ENCODE measurements at places on chromosomes 2 and 18.

DNA sequence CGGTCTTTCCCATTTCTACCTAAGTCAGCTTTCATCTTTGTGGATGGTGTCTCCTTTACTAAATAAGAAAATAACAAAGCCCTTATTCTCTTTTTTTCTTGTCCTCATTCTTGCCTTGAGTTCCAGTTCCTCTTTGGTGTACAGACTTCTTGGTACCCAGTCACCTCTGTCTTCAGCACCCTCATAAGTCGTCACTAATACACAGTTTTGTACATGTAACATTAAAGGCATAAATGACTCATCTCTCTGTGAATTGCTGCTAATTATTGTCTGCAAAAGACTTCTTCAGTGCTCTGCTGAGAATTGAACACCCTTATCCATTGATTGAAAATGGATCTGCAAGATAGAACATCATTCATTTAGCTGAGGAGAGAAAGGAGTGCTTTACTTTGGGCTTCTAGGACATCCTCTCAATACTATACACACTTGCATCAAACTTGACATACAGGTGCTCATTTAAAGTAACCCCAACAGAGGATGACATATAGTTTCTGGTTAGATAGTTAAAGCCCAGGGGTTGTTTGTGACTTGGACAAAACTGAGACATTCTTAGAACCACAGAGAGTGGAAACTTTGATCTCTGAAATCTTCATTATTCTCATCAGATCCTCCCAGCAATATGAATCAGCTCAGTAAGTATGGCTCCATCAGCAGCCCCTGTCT is 97.0 kb downstream of the XRCC5 start:
- DNase-seq = no peak

DNA sequence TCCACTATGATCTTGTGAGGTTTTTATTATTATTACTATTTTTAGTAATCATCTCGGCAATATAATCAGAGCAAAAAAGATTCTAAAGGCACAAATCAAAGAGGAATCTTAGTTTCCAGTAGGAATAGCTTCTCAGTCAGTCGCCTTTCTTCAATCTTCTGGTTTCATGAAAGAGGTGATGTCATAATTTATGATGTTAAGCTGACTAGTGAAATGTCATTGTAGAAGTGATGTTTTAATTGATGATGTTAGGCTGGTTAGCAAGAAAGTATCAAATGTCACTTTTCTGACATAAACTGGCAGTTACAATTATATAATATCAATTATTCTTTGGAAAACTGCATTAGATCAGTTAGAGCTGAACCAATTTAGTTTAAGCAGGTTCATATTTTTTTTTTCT is 476.7 kb upstream of the ETAA1 start:
- DNase-seq = no peak

DNA sequence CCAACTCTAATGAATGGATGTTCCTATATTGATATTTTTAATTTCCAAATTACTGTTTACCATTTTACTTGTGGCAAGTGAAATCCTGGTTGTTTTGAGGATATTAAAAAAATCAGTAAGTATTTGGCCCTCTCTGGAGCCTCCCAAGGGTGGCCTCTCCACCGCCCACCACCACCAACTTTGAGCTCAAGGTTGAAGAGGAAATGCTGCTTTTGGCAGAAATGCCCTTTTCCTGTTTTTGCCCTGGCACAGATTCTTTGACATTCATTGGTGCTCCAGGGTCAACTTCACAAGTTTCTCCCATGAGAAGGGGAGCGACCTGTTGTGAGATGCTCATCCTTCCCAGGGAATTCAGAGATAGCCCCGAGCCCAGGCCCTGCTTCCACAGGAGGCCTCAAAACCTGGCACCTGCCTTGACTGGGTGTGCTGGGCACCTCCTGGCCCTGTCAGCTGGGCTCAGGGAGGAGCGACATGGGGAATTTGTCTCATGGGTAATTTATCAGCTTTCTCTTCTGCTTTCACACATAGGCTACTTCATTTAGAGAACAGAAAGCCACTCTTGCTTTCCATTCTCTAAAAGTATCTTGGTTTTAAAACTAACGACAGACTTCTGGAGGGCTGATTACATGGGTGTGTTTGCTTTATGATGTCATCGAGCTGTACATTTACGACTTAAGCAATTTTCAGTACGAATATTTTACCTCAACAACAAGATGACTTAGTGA is 6.9 kb downstream of the CD8A start:
- DNase-seq = no peak

- no peak for DNase-seq
Measured at GRCh38 chr18:904218-905090, at the start of gene ADCYAP1. Gene ADCYAP1 (plus strand): TSS chr18:904871. CDS start chr18:905387, 516 bp downstream.

GRCh38 chr2:234945339-234945873 is 6.4 kb upstream of the SH3BP4 start:
- no peak for DNase-seq

DNA sequence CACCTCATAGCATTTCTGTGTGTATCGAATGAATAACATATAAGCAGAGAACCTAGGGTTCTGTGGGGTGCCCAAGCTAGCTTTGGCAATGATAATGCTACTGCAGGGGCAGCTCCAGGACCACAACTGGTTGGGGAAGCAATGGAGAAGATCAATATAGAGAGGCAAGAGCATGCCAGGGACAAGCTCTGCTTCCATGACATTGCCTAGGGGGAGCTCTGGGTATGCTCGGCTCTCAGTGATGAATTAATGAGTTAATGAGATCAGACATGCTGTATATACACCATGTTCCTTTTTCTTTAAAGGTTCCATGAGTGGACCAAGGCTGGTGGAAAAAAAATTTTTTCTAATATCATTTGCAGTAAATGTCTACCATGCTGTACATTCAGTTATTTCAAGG is 618.4 kb downstream of the BCL11A start:
- DNase-seq = no peak

Data from NCI-H1417 treated with DMSO at 0.1 percent for 48 hours (cell line).